NCI-H82 (cell line): ENCODE measurements at places on chromosomes 1 and 21.
A peak's percentile ranks its signal among the peaks of the same experiment; 100 is the strongest.

- DNase-seq: no peak
Observed at GRCh38 chr1:235275836-235276235, 52.1 kb downstream of the ARID4B start.

- DNase-seq: peak; percentile 53
Observed at GRCh38 chr1:212782422-212783154, 9.0 kb downstream of the NSL1 start.

DNA sequence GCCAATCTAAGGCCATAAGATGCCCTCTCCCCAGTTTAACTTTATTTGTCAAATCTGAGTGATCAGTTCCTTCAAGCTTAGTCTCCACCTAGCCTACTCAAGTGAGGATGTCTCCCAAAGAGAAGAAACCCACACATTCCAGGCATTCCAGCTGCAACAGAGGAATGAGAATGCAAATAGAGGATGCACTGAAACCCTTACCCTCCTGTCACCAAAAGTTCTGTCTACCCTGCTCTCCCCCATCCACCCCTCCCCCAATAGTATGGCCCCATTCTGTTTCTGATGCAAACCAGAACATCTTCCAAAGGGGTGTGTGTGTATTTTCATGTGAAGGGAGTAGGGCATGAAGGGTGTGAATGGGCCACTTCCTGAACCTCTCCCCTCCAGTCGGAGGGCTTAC lies 3.0 kb downstream of the DUSP23 start:
- no peak for DNase-seq

DNA sequence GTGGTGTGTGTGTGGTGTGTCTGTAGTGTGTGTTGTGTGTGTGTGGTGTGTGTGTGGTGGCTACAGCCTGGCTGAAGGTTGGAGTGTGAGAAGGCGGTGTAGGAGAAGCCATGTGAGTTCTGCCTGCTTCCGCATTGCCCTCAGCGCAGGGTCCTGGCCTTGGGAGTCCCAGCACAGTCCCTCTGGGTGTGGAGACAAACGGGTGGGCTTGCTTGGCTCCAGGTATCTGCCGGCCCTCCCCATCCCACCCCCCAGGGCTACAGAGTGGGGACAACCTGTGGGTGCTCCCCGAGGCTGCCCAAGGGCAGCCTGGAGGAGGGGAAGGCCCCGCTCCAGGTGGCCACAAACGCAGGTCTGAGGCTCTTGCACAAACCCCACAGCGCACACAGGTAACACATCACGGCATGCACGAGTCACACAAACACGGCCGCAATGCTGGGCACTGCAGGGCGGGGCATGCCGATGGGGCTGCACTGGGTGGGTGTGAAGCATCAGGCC lies 31.7 kb upstream of the ADARB1 start:
- DNase-seq: no peak

DNA sequence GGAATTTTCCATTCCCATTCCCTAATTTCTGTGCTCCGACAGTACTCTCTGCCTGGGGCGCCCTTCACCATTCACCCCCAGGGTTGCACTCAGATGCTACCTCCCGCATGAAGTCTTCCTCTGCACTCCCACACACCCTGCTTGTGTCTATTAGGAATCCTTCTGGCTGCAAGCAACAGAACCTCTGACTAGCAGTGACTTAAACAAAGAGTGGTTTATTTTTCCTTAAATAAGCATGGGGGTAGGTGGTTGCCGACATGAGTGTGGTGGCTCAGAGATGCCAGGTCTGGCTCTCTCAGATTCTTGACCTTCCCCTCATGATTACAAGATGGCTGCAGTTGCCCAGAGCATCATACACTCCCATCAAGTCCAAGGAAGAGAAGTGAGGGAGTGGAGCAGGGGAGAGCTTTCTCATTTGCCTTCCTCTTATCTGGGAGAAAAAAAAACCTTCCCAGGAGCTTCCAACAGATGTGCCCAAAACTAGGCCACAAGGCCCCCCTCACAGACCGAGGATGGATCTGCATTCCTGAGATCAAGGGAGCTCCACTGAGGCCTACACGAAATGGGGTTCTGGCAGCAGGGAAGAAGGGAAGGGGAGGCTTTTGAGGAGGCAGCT lies 49.6 kb upstream of the LBR start:
- DNase-seq: no peak

DNA sequence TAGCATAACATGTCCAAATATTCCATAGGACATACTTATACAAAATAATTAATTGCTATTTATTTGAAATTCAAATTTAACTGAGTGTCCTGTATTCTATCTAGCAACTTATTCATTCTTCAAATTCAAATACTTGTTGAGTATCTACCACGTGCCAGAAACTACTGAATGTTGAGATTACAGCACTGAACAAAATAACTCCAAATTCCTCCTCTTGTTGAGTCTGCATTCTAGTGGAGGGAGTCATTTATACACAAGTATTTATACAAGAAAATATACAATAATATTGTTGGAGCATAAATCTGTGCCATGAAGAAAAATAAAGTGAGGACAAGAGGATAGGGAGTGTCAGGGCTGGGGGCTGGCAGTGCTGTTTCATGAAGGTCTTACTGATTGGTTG lies 43.7 kb upstream of the CDC42BPA start:
- no peak for DNase-seq

- peak; percentile 38 for DNase-seq
Observed at GRCh38 chr1:48676376-48676775, 100.3 kb downstream of the BEND5 start.

DNA sequence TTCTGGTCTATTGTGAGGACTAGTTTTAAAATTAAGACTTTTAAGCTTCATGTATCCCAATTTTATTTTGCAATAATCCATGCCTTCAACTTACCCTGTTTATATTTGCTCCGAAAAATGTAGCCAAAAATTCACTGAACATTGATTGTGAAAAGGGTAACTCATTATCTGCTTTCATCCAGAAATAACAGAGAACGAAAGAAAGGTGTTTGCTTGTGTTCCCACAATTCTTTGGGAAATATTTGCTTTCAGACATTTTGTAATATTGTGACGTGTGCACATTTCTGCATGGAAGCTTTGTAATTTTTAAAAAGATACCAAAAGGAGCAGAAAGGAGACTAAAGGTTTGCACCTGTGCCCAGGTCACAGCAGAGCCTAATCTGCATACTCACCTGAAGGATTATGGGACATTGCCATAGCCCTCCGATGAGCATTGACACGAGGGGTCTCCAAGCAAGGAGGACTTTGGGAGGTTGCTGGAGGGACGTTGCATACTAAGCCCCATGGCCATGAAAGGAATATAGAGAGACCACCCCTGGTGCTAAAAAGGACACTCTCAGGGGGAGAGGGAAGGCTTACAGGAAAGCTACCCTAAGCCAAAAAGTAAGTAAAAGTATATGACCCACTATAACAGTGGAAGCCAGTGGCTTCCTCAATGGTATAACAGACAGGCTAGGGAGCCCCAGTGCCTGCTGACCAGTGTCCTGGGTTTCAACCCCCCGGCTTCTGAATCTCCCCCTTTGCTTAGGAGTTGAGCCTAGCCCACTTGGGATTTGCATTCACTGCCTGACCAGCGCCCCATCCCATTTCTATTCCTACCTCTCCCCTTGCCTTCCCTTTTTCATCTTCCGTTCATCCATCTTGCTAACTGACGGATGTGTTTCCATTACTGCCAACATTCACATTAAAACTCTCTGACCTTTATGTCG lies 148.6 kb upstream of the ZC3H12A start:
- peak; percentile 63 for DNase-seq

DNA sequence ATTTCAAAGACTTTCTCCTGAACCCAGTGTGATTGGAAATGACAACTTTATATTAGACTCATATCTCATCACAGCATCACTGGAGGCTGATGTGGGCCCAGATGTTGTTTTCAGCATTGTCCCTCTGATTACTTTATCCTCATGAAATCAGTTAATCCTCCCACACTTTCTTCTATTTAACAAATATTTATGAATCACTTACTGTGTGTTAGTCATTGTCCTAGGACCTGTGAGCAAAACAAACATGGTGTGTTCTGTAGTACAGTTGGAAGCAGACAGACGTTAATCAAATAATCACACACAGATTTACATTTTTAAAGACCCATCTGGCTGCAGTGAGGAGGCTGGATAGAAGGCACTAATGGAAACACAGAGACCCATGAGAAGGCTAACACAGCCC lies 383.7 kb downstream of the PRDM2 start:
- no peak for DNase-seq

GRCh38 chr1:181092883-181093458 lies 4.5 kb downstream of the IER5 start:
- DNase-seq: no peak

GRCh38 chr1:186194107-186194756 lies 180.8 kb downstream of the TPR start:
- no peak for DNase-seq

- peak; percentile 78 for DNase-seq
Observed at GRCh38 chr1:63148825-63149645, 173.3 kb upstream of the FOXD3 start.

DNA sequence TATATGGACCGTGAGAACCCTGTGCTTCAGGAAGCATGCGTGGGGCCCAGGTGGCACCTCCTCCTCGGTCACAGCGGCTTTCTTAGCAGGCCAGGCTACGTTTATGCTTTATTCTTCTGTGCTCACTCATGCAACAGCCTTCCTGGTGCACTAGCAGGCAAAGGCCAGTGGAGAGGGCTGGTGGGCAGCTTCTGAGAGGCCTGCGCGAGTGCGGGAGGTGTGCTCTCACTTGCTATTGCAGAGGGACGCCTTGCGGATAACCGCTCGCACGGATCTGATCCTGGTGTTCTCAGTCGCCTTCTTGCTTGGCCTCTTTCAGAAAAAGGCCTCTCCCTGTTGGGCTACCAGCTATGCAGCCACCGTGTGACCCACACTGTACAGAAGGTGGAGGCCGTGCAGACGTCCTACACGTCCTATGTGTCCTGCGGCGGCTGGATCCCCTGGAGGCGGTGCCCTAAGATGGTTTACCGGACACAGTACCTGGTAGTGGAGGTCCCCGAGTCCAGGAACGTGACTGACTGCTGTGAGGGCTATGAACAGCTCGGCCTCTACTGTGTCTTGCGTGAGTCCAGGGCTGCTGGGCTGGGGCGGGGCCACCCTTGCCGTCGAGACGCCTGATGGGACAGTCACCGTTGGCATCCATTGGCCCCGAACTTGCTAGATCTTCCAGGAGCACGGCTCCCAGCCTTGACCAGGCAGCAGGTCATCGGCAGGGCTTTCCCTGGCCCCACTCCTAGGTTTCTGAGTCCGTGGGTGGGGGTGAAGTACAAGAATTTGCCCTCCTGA lies 4.8 kb downstream of the UMODL1 start:
- no peak for DNase-seq

GRCh38 chr1:157472959-157473358 lies 79.4 kb downstream of the FCRL5 start:
- no peak for DNase-seq

- DNase-seq: no peak
Observed at GRCh38 chr1:202029171-202029665, 18.8 kb downstream of the ELF3 start.

DNA sequence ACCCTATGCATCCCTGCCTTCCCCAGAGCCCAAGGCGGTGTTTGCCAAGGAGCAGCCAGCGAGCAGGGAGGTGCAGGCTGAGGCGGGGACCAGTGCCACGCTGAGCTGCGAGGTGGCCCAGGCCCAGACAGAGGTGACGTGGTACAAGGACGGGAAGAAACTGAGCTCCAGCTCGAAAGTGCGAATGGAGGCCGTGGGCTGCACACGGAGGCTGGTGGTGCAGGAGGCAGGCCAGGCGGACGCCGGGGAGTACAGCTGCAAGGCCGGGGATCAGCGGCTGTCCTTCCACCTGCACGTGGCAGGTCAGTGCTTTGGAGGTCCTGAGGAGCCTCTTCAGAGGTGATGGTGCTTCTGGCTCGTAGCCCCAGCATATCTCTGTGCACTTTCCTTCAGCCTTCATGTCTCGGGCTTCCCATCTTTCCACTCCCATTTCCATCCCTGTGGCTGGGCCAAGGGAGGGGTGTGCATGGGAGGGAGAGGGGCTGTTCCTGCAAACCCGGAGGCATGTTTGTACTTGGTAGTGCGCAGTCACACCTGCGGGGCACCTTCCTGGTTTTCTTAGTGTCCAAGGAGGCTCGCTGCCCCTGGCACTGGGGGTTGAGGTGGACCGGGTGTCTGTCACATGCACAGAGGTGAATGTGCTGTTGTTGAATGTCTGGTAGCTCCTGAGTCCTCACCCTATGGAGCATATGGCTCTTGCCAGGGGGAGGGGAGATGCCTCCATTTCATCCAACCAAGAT lies 56.4 kb downstream of the OBSCN start:
- DNase-seq: no peak

GRCh38 chr1:55230659-55231058 lies 15.5 kb upstream of the USP24 start:
- DNase-seq: peak; percentile 19

- DNase-seq: no peak
Observed at GRCh38 chr1:110233861-110234260, 23.7 kb downstream of the KCNC4 start.

- no peak for DNase-seq
Observed at GRCh38 chr1:47228644-47229030, 3.4 kb downstream of the TAL1 start.
